ENCODE measurements at places on chromosomes 3 and 15. TPM values are rescaled to one million over a fixed set of nuclear protein-coding genes. Genes with fewer than 3 reads are reported as not detected.

Gene XIRP1
- total RNA-seq, result not detected

Gene CEP97
- 12.1 TPM for total RNA-seq

DNA sequence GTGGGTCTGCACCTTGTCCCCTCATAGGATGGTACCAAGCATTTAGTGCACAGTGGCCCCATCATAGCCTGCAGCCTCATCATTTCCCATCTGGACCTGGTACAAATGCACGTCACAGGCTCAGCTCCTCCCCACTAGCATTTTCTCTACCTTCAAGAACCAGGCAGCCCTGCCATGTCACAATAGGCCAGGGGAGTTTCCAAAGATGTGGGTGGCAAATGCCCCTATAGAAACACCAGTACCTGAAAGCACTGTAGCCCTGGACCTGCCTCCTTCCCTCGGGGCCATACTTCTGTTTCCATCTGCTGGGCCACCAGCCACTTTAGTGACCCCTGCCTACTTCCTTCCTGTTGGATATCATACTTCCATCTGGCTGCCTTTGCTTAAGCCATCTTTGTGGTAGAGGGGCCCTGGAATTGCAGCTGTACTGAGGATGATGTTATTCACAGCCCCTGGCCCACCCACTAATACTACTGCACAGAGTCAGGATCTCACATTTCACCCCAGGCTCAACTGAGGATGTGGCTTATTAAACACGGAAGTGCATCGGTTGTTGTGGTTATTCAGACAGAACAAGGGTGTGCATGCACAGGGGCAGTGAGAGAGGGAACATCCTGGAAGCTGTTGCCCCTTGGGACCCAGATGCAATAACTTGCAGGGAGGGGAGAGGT, 3.8 kb downstream of the TCTA start:
- H3K27ac ChIP-seq, result no peak overlapping the region
- H3K27me3 ChIP-seq, result no peaks in the 10 kb centered on the region
- peaks cover 36% of the 10 kb centered on the region for H3K4me1 ChIP-seq
- peaks cover 5% of the 10 kb centered on the region for H3K36me3 ChIP-seq

DNA sequence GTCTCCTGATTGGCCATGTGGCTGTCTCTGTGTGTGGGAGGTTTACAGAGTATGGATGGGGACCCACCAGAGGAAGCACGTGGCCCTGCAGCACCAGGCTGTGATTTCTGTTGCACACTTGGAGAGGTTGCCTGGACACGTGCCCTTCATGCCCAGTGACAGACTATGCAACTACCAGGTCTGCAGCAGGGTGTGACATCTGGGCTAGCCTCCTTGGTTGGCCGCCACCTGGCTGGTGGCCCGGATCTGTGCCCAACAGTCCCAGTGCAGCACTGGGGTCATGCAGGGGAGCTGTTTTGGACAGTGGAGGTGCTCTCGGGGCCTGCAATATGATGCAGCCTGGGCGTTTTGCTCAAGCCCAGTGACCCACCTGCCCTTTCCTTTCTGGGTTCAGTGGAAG, 212.5 kb downstream of the UBE3A start:
- no peak for DNase-seq
- no peaks in the 10 kb centered on the region for H3K27me3 ChIP-seq
- H3K4me1 ChIP-seq, result no peaks in the 10 kb centered on the region
- H3K27ac ChIP-seq, result no peak overlapping the region

- H3K4me3 ChIP-seq, result peak overlapping the region; percentile 55
- H3K36me3 ChIP-seq, result no peaks in the 10 kb centered on the region
- H3K27ac ChIP-seq, result peak overlapping the region; percentile 23
- peak; percentile 81 for DNase-seq
- H3K27me3 ChIP-seq, result no peaks in the 10 kb centered on the region
- peaks cover 34% of the 10 kb centered on the region for H3K4me1 ChIP-seq
Observed at GRCh38 chr3:36911990-36912804, 32.7 kb downstream of the TRANK1 start.

DNA sequence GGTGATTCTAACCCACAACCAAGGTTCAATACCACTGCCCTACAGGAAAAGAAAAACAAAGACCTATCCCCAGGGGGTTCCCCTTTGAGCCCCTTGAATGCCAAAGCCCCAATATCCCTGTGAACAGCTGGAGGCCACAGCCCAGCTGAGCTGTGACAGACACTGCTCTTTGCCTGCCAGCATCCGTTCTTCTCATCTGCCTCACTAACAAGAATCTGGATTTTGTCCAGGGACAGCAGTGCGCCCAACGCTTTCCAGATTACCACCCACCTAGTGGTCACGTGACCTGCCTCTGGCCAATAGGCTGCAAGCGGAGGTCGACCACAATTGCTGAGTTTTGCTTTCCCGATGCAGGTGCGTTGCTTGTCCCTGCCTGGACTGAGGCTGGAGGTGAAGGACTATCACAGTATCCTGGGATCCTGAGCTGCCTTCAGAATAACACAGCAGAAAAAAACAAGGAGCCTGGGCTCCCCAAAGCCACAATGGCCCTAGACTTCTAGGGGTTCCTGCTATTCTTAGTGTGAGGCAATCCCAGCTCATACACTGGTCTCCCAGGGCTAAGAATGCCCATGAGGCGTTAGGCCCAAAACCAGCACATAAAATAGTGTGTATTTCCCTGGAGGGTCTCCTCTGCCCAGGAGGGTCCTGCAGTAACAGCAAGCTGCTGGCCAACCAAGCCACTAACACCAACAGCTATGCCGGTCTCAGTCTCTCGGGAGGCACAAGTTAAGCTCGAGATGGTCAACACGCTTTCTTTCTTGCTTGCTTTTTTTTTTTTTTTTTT, 13.8 kb downstream of the BDH1 start:
- no peak for DNase-seq
- H3K36me3 ChIP-seq, result no peaks in the 10 kb centered on the region
- no peaks in the 10 kb centered on the region for H3K27me3 ChIP-seq
- H3K4me3 ChIP-seq, result no peak overlapping the region
- no peak overlapping the region for H3K27ac ChIP-seq

GRCh38 chr15:96330064-96330449, 443 bp upstream of the NR2F2 start:
- DNase-seq, result peak; percentile 81
- H3K4me1 ChIP-seq, result peaks cover 26% of the 10 kb centered on the region

GRCh38 chr3:145721815-145722214, 439.2 kb downstream of the PLOD2 start:
- no peaks in the 10 kb centered on the region for H3K27me3 ChIP-seq
- DNase-seq, result no peak
- H3K4me1 ChIP-seq, result no peaks in the 10 kb centered on the region
- no peaks in the 10 kb centered on the region for H3K36me3 ChIP-seq
- H3K27ac ChIP-seq, result no peak overlapping the region
- no peak overlapping the region for H3K4me3 ChIP-seq

DNA sequence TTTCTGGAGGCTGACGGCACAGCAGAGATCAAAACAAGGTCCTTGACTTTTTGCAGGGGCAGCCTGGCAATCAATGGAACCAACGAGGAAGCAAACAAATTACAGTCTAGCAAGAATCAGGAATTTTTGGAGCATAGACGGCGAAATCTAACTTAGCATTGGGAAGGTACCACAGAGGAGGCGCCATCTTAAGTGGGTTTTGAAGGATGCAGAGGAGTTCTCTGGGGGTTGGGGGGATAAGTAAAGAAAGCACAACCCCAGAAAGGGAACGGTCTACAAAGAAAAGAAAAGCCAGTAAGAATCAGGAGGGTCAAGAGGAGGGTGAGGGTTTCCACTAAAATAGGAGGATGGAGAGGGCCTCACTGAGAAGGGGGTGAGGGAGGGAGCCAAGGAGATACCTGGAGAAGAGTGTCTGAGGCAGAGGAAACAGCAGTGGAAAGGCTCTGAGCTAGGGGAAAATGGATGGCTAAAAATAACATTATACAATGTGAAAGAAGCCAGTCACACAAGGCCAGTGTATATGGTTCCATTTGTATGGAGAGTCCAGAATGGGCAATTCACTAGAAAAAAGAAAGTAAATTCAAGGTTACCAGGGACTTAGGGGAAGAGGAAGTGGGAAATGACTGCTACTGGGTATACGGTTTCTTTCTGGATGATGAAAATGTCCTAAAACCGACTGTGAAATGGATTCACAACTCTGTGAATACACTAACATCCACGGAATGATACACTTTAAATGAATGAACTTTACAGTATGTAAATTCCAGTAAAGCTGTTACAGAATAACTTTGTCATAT, 25.2 kb upstream of the IQSEC1 start:
- H3K27me3 ChIP-seq, result no peaks in the 10 kb centered on the region
- DNase-seq, result no peak
- peaks cover 3% of the 10 kb centered on the region for H3K4me1 ChIP-seq
- no peak overlapping the region for H3K4me3 ChIP-seq

GRCh38 chr3:66858656-66859381, 139.3 kb upstream of the KBTBD8 start:
- H3K4me3 ChIP-seq, result no peak overlapping the region
- peaks cover 6% of the 10 kb centered on the region for H3K27me3 ChIP-seq
- H3K4me1 ChIP-seq, result no peaks in the 10 kb centered on the region
- no peak for DNase-seq
- no peak overlapping the region for H3K27ac ChIP-seq

- no peak overlapping the region for H3K4me3 ChIP-seq
- H3K36me3 ChIP-seq, result no peaks in the 10 kb centered on the region
- no peak for DNase-seq
- H3K4me1 ChIP-seq, result no peaks in the 10 kb centered on the region
- no peaks in the 10 kb centered on the region for H3K27me3 ChIP-seq
Observed at GRCh38 chr3:188863999-188864406, 307.8 kb upstream of the TPRG1 start.

DNA sequence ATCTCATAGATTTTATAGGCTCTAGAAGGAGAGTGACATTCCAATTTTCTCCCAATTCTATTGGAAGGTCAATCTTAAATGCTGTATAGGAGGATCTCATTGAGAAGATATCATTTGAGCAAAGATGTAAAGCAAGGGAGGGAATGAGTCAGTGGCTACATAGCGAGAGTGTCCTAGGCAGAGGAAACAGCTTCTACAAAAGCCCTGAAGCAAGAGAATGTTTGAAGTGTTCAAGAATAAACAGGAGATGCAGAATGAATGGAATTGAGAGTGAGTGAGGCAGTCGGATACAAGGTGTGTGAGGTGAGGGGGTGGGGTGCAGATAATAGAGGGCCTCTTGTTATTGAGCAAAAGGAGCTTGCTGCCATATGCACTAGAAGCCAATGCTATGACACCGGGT, 545.9 kb downstream of the IGSF11 start:
- no peak overlapping the region for H3K4me3 ChIP-seq
- no peaks in the 10 kb centered on the region for H3K36me3 ChIP-seq
- H3K27ac ChIP-seq, result no peak overlapping the region
- no peak for DNase-seq
- H3K4me1 ChIP-seq, result no peaks in the 10 kb centered on the region

GRCh38 chr3:45644063-45644790, 45.0 kb upstream of the SACM1L start:
- peak overlapping the region; percentile 97 for H3K27ac ChIP-seq
- H3K4me1 ChIP-seq, result peaks cover 76% of the 10 kb centered on the region
- H3K4me3 ChIP-seq, result peak overlapping the region; percentile 31
- peak; percentile 95 for DNase-seq

Data from PC-3 (cell line).